ENCODE measurements at places on chromosomes 4 and X.

- no peak for DNase-seq
Measured at GRCh38 chr4:24404281-24404680, 180.1 kb downstream of the DHX15 start.

DNA sequence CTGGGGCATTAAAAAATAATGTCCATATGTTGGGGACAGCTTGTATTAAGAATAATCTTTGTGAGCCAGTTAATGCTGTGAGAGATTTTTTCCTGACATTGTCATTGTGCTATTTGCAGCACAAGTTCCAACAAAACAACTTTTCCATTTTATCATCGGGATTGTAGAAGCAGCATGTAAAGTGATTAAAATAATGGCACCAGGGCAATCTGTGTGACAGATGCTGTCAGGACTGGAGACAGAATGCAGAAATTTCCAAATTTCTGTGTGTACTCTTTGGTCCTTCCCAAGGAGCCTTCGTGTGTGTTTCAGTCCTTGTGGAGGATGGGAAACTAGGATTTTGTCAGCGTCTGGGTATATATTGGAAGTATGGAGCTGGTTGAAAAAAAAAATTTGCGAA is 101.5 kb upstream of the LIMCH1 start:
- no peak for DNase-seq

DNA sequence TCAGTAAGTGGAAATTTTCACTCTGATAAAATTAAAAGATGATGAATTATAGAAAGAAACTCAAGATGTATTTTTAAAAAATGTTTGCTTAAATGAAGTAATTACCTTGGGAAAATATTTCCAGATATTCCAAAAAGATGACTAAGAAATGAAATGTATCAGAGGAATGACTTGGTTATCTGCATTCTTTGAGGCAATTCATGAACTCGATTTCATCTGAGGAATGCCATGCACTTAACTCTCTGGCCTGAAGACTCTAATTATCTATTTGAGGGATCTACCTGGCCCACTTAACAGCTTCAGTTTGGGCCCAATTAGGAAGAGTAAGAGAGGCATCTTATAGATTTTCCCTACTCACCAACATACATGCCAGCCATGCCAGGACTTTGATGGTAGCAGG is 182.3 kb downstream of the INPP4B start:
- no peak for DNase-seq

GRCh38 chr4:3266076-3266475 is 17.1 kb downstream of the MSANTD1 start:
- no peak for DNase-seq

DNA sequence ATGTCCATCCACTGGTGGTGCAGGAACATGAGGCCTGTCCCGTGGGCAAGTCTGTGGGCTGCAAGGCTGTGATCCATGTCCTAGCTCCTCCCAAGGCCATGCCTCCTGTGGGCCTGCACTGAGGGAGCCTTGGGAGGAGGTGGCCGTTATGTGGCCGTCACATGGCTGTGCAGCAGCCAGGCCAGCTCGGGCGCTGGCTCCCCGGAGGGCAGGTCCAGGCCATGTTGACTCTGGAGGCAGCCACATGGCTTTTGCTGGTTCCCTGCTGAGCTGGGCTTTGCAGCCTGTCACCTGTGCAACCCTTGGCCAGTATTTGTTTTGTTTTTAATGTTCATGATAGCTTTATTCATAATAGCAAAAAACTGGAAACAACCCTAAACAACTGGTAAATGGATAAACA is 13.3 kb downstream of the ADRA2C start:
- DNase-seq: no peak

GRCh38 chr4:38058151-38058550 is 98.0 kb downstream of the PTTG2 start:
- DNase-seq: no peak

DNA sequence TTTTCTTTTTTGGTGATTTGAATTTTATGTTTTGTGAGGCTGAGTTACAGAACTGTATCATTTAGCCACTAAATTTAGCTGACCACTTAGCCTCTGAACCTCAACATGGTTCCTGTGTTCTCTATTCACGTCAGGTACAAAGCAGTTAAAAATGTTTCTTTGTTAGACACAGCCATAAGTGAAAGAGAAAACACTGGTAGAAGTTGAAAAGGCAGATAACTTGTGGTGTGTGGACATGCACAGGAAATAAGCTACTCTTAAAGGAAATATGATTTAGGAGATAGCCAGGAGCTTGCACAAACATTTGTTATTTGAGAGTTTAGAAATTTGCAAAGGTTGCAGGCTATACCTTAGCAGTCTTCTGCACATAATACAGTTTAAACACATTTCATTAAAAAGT is 171.0 kb upstream of the RPS6KA3 start:
- DNase-seq: no peak

- DNase-seq: no peak
Measured at GRCh38 chr4:128635141-128635954, 174.2 kb upstream of the JADE1 start.

Measured in HCEC 1CT (cell line).